Testis (tissue), 5 donors: ENCODE measurements at places on chromosomes 2 and 18.

DNA sequence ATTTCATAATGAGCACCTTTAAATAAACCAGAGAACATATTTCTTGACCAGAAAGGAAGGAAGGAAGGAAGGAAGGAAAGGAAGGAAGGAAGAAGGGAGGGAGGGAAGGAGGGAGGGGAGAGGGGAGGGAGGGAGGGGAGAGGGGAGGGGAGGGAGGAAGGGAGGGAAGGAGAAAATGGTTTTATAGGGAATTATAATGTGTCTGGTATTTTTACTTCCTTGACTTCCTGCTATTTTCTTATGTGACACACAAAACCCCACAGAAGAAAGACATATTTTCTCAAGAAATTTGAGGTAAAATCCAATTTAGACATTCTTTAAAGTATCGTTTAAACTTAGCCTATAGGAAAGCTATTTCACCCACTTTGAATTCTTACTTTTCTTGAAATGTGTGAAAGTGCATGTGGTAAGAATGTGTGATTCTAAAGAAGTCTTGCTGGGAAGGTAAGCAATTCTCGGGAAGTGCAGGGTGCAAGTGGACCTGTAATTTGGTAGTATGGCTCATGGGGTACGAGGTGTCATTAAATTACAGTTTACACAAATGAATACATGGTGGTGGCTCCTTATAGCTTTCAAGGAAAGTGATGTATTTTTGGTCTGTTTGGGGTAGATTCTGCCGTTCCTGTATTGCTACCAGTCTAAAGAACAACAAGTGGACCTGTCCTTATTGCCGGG is 18.0 kb downstream of the RNF125 start:
- DNase-seq: no peak

DNA sequence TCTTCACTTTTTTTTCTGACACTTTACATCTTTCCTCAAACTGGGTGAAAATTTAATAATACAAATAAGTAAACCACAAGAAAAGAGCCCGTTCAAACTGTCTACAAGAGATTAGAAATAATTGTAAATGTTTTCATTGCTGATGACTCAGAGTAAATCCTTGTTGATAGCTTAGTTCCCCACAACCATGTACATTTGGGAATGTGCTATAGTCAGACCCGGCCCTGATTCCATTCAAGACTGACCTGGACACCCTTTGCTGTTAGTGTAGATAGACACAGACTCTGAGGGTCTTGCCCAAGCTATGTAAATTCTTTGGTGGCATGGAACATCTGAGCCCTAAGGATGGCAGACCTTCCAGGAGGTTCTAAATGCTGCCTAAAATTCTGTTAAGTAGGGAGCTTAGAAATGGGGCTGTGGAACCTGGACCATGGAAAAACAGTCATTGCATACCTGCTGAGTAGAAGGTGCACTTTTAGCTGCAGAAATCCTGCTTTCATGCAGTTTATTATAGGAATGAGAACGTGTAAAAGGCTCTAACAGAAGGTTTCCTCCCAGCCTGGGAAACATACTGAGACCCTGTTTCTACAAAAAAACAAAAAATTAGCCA is 3.7 kb downstream of the MALT1 start:
- DNase-seq: no peak

DNA sequence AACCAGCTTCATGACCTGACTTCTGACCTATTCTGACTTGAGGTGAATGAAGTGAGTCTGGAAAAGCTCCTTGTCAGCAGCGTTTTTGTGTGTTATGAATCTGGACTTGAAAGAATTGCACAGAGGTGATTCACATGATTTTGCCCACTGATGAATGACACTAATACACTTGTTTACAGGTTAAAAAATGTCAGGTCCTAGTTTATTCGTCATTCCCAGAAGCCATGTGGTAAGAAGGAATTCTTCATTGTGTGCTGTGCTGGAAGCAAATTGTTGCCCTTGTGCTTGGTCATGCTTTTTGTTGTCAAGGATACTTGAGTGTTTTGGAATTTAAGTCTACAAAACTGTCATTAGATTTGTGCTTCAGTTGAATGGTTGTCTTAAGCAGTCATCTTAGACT is 15.5 kb downstream of the SEC11C start:
- DNase-seq: no peak

- DNase-seq: no peak
Observed at GRCh38 chr2:237920673-237921072, 46.1 kb upstream of the UBE2F start.

- no peak for DNase-seq
Observed at GRCh38 chr18:40624959-40625358, 1330.1 kb upstream of the PIK3C3 start.

GRCh38 chr2:105324732-105325131 is 4.8 kb downstream of the TGFBRAP1 start:
- DNase-seq: no peak

- peak; percentile 25 for DNase-seq
Observed at GRCh38 chr2:233832869-233833311, 21.4 kb downstream of the HJURP start.

- no peak for DNase-seq
Observed at GRCh38 chr2:108370080-108370479, 7.7 kb upstream of the SULT1C4 start.

- no peak for DNase-seq
Observed at GRCh38 chr18:27967913-27968824, 208.8 kb downstream of the CDH2 start.

DNA sequence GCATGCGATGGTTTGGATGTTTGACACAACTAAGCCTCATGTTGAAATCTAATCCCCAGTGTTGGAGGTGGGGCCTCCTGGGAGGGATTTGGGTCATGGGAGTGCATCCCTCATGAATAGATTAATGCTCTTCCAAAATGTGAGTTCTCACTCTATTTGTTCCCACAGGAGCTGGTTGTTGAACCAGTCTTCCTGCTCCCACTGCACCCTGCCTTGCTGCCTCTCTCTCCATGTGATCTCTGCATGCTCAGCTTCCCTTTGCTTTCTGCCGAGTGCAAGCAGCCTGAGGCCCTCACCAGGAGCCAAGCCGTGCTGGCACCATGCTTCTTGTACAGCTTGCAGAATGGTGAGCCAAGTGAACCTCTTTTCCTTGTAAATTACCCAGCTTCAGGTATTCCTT is 206.8 kb downstream of the VAPA start:
- DNase-seq: no peak

DNA sequence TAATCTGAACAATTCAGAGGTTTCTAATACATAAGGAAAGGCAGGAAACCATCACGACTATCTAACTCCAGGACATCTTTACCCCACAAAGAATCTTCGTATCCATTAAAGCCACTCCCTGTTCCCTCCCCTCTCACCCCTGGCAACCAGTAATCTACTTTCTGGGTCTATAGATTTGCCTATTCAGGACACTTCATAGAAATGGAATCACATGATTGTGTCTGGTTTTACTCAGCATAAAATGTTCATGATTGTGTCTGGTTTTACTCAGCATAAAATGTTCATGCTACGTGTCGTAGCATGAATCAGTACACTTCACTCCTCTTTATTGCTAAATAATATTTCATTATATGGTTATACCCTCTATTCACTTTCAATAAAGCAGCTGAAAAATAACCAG is 11.6 kb downstream of the FECH start:
- DNase-seq: no peak

DNA sequence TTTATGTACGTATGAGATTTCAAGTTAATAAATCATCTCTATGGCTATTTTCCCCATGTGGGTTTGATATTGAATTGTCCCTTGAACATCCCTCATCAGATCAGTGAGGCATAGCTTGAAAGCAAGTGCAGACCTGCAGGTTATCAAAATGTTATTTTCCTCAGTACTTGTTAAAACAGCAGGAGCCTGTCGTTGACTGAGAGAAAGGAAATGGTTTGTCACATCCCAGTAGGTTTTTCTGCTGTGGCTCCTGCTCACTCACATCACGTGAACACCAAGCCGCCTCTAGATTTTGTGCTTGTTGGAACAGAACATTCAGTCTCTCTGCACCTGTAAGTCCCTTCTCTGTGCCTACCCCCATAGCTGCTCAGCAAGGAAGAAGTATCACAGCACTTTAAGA is 340.3 kb downstream of the CELF4 start:
- no peak for DNase-seq

GRCh38 chr2:197661626-197662025 is 13.8 kb downstream of the RFTN2 start:
- no peak for DNase-seq

GRCh38 chr2:239258248-239258647 is 142.6 kb downstream of the HDAC4 start:
- peak; percentile 10 for DNase-seq

DNA sequence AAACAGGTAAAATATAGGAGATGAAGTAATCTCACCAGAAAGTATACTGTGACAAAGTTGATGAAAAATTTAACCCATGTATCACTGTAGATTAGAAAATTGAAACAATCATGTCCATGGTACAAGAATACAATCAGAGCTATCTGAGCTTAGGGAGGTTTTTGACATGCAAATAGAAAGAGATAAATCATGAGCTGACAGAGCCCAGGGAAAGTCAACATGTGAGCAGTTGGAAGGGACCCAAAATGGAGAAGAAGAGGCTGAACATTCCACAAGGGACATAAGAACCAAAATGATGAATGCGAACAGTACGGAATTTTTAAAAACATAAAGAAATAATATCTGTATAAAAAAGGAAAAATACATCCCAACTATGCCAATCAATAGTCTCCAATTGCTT is 395.4 kb upstream of the CYRIA start:
- DNase-seq: no peak

GRCh38 chr2:69353360-69353759 is 33.7 kb downstream of the GFPT1 start:
- DNase-seq: no peak

GRCh38 chr2:5190023-5190422 is 502.2 kb upstream of the SOX11 start:
- no peak for DNase-seq

GRCh38 chr2:86015006-86015405 is 90.7 kb downstream of the POLR1A start:
- DNase-seq: no peak

GRCh38 chr18:22167471-22168241 is 1.7 kb upstream of the GATA6 start:
- peak; percentile 54 for DNase-seq

DNA sequence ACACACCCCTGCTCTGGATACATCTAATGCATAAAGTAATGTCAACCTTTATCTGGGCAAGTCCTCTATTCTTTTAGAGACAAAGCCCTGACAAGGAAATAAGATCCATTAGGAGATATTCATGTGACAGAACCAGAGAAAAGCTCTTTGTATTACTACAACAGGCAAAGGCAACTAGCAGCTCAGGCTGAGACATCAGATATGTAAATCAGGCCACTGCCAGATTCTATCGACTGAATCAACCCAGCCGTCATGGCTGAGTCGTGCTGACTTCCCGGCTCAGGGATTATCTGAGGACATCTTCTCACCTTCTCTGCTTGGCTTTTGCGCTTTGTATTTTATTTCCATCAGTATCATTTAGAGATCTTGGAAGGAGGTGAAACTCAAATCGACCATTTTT is 294.5 kb downstream of the PLCL1 start:
- DNase-seq: no peak
